ENCODE measurements at places on chromosomes 5 and 9. TPM values are rescaled to one million over a fixed set of nuclear protein-coding genes. Genes with fewer than 3 reads are reported as not detected.

The ADAMTS6 gene
- total RNA-seq = 4.1 TPM

The IER5L gene
- total RNA-seq = 6.7 TPM

The UBAC1 gene
- 51.6 TPM for total RNA-seq

The GRPEL2 gene
- total RNA-seq = 29.6 TPM

The TAS2R1 gene
- total RNA-seq = not detected

DNA sequence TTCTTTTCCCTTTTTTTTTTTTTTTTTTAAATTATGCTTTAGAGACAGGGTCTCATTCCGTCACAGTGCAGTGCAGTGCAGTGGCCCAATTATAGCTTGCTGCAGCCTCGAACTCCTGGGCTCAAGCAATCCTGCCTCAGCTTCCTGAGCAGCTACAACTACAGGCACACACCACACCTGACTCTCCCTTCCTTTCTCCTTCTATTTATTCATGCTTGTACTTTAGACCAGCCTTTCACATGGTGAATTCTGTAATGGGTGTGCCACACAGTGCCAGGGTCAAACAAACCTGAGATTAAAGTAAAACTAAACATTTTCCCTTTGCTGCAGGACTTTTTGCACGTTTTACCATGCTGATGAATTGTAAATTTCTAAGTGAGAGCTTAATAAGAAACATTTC lies 8.0 kb downstream of the SH3RF2 start:
- no peak overlapping the region for H3K27ac ChIP-seq
- H3K4me1 ChIP-seq = peaks cover 75% of the 10 kb centered on the region
- no peaks in the 10 kb centered on the region for H3K27me3 ChIP-seq
- no peak for DNase-seq
- H3K4me3 ChIP-seq = no peak overlapping the region
- peaks cover 41% of the 10 kb centered on the region for H3K36me3 ChIP-seq

- H3K27ac ChIP-seq = no peak overlapping the region
- H3K4me1 ChIP-seq = no peaks in the 10 kb centered on the region
- no peaks in the 10 kb centered on the region for H3K27me3 ChIP-seq
- DNase-seq = no peak
- no peak overlapping the region for H3K4me3 ChIP-seq
These were observed 294.1 kb upstream of the CD180 start for GRCh38 chr5:67490543-67491321.

DNA sequence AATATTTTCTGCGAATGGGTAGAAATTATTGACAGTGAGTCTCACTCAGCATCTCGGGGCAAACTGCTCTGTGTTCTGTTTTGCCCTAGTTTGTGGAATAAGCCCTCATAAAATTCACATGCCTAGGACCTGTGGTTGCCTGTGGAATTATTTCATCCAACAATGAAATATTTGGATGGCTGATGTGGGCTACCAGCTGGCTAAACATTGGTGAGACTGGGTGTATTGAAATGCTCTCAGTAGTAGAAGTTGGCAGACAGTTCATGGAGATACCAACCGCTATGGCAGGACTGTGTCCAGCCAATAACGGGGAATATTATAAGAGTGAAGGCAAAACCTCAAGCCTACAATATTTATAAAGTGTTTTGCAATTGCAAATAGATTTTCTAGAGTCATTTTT lies 344.1 kb upstream of the RPS23 start:
- no peak overlapping the region for H3K27ac ChIP-seq
- no peak overlapping the region for H3K4me3 ChIP-seq
- peaks cover 14% of the 10 kb centered on the region for H3K27me3 ChIP-seq
- peaks cover 21% of the 10 kb centered on the region for H3K4me1 ChIP-seq
- no peak for DNase-seq

DNA sequence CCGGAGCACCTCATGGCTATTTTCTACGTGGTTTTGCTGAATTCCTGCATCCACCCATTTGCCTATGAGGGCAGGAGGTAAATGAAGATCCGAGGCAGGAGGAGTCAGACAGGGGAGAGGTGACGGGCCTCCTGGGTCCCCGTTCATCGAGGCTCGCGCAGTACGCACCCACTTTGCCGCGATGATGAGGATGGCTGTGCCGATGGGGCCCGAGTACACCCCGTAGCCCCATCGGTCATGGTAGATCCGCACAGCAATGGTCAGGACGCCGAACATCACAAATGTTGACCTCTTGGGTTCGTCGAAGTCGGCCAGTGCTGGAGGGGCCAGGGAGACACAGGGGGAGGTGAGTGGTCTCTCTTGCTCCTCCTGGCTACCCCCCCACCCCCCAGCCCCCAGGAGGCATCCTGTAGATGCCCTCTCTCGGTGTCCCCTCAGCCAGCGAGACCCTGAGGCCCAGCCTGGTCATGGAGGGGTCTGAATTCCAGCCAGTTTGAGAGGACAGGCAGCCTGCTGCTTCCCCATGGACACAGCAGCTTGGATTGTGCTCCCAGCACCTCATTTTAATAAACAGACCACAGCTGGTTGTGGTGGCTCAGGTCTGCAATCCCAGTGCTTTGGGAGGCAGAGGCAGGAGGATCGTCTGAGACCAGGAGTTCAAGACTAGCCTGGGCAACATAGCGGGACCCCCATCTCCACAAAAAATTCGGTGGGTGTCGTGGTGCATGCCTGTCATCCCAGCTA lies 5.9 kb downstream of the MYMK start:
- H3K36me3 ChIP-seq = no peaks in the 10 kb centered on the region
- DNase-seq = no peak
- no peak overlapping the region for H3K4me3 ChIP-seq
- no peaks in the 10 kb centered on the region for H3K27me3 ChIP-seq
- no peaks in the 10 kb centered on the region for H3K4me1 ChIP-seq

DNA sequence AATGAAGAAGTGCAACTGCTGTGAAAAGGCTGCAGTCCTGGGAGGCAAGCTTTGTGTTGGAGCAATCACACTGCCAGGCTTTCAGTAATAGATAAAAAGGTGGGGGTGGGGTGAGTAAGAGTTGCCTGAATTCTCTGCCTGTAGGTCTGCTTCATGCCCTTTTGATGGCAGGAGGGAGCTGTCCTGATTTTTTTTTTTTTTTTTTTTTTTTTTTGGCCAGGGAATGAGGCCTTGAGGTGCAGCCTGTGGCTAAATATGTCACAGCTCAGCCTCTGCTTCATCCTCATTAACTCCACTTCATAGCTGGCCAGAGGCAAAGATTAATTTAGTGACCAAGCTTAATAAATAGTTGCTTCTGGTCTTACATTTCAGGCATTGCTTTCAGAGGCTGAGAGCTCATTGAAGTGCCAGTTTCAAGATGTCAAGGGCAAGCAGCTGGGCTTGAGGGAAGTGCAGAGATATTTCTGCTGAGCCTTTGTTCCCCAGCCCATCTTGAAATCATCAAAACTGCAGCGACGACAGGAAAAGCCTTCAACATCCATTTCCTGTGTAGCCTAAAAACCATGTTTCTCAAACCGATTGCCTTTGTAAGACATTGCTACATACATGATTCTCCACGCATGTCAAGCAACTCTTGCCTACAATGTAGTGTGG lies 134.7 kb downstream of the MACIR start:
- no peak overlapping the region for H3K4me3 ChIP-seq

DNA sequence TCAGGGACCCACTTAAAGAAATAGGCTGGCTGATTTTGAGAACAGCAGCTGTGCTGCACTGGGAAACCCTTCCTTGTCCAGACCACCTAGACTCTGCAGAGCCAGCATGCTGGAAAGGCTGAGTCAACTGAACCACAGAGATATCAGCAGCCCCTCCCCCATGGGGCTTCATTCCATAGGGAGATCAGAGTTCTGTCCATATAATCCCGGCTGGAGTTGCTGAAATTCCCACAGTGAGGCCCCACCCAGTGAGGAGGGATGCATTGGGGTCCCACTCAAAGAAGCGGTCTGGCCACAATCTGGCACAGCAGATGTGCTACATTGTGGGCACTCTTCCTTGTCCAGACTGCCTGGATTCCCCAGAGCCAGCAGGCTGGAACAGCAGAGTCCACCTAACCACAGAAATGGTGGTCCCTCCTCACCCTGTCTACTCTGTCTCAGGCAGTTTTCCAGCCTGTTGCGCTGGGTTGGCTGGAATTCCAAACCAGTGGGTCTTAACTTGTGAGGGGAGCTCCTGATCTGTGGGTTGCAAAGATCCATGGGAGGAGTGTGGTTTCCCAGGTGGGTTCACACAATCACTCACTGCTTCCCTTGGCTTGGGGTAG lies 127.1 kb downstream of the RNF180 start:
- H3K4me3 ChIP-seq = no peak overlapping the region
- no peaks in the 10 kb centered on the region for H3K36me3 ChIP-seq
- DNase-seq = no peak
- no peak overlapping the region for H3K27ac ChIP-seq
- H3K27me3 ChIP-seq = no peaks in the 10 kb centered on the region

- no peak for DNase-seq
- H3K27ac ChIP-seq = no peak overlapping the region
- no peaks in the 10 kb centered on the region for H3K27me3 ChIP-seq
- no peak overlapping the region for H3K4me3 ChIP-seq
- no peaks in the 10 kb centered on the region for H3K36me3 ChIP-seq
These were observed 12.2 kb downstream of the MYMK start for GRCh38 chr9:133512253-133513213.

DNA sequence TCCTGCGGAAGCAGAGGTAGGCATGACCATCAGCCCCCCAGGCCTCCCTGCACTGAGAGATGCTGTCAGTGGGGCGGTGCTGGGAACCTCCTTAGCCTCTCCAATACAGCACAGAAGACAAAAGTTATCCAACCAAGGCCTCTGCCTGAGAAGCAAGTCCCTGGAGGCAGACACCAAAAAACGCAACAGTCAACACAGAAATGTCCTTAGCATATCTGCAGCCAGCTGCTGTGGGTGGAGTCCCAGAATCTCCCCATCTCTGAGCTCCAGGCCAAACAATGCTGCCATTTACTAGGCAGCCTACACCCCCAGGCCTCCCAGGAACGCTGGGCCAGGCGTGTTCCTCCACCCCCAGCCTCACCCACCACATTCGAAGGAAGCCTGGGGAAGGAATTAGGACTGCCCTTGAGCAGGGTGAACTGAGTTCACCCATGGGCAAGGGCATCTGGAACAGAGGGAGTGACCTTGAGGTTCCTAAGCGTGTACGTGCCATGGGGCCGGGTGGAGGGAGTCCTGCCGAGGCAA lies 43.7 kb downstream of the STK10 start:
- no peaks in the 10 kb centered on the region for H3K27me3 ChIP-seq
- DNase-seq = peak; percentile 62
- H3K4me1 ChIP-seq = peaks cover 63% of the 10 kb centered on the region
- H3K4me3 ChIP-seq = no peak overlapping the region
- peak overlapping the region; percentile 3 for H3K27ac ChIP-seq

- peaks cover 8% of the 10 kb centered on the region for H3K4me1 ChIP-seq
- no peak overlapping the region for H3K27ac ChIP-seq
- H3K4me3 ChIP-seq = no peak overlapping the region
These were observed 463.5 kb downstream of the RASEF start for GRCh38 chr9:82599336-82599949.

DNA sequence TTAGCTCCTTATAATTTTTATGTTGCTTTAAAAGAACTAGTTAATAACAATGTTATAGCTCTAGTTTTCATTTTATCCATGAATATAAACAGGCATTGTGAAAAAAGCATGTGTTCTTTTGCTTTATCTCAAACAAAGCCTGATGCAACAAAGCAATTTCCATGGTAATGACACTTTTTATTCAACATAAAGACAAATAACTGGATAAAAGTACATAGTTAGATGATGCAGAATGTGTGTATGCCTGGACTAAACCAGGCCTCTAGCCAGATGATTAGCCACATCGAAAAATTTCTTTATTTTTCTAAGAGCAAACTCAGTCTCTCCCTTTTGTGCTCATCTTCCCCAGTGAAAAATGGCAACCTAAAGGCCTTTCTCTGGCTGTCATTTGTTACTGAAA lies 125.6 kb upstream of the TARS1 start:
- H3K27me3 ChIP-seq = no peaks in the 10 kb centered on the region
- no peak for DNase-seq
- no peak overlapping the region for H3K4me3 ChIP-seq

DNA sequence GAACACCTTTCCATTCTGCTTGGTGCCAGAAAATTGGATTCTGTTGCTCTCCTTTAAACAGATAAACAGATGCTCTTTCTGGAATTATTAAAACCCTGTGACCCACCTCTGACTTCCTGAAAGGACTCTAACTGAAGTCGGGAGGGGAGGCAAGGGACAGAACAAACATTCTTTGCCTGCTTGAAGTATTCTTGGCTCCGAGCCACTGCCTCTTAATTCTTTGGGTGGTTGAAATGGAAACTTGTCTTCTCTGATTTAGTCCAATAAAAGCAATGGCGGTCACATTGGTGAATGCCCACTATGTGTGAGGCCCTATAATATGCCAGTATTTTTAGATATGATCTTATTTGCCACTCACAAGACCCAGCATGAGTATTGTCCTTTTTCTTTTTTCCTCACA lies 236.8 kb downstream of the SLIT3 start:
- H3K4me3 ChIP-seq = no peak overlapping the region
- H3K27me3 ChIP-seq = no peaks in the 10 kb centered on the region
- peaks cover 37% of the 10 kb centered on the region for H3K4me1 ChIP-seq
- H3K27ac ChIP-seq = no peak overlapping the region

GRCh38 chr9:137130176-137130755 lies 8.7 kb upstream of the GRIN1 start:
- peaks cover 14% of the 10 kb centered on the region for H3K4me1 ChIP-seq
- H3K27ac ChIP-seq = no peak overlapping the region
- H3K36me3 ChIP-seq = no peaks in the 10 kb centered on the region
- 0 out of 2 replicates have a peak, but pooled peaks cover 7% of the 10 kb centered on the region for H3K27me3 ChIP-seq

GRCh38 chr5:108212775-108213346 lies 169.0 kb downstream of the FBXL17 start:
- no peaks in the 10 kb centered on the region for H3K27me3 ChIP-seq
- no peak for DNase-seq
- H3K4me1 ChIP-seq = peaks cover 5% of the 10 kb centered on the region
- no peaks in the 10 kb centered on the region for H3K36me3 ChIP-seq
- no peak overlapping the region for H3K27ac ChIP-seq
- H3K4me3 ChIP-seq = no peak overlapping the region

- H3K27me3 ChIP-seq = no peaks in the 10 kb centered on the region
- no peaks in the 10 kb centered on the region for H3K36me3 ChIP-seq
- H3K4me3 ChIP-seq = no peak overlapping the region
- DNase-seq = no peak
- no peaks in the 10 kb centered on the region for H3K4me1 ChIP-seq
- H3K27ac ChIP-seq = no peak overlapping the region
These were observed 216.3 kb upstream of the ZNF608 start for GRCh38 chr5:124962735-124963134.

DNA sequence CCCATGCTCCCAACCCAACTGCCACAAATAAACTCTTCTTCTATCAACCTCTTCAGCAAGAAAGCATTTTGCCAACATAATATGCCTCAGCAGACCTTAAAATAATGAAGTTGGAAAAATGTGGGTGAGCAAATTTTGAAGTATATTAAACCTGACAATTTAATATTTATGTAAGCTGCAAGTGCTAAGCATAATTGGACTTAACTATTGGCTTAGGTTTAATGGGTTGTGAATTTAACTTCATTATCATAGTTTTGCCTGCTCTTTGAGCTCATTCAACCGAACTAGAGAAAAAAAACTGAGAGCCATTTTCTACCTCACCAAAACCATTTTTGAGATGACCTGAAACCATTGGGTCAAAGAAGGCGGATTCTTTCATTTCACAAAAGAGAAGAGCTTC lies 805.5 kb upstream of the DMAC1 start:
- no peak overlapping the region for H3K4me3 ChIP-seq
- H3K4me1 ChIP-seq = no peaks in the 10 kb centered on the region
- no peak for DNase-seq
- H3K27me3 ChIP-seq = no peaks in the 10 kb centered on the region
- no peak overlapping the region for H3K27ac ChIP-seq

- no peaks in the 10 kb centered on the region for H3K4me1 ChIP-seq
- H3K27ac ChIP-seq = no peak overlapping the region
- no peak for DNase-seq
These were observed 60.5 kb downstream of the MAP1B start for GRCh38 chr5:72167804-72168203.

- H3K4me3 ChIP-seq = no peak overlapping the region
- H3K4me1 ChIP-seq = no peaks in the 10 kb centered on the region
- no peak overlapping the region for H3K27ac ChIP-seq
- no peaks in the 10 kb centered on the region for H3K27me3 ChIP-seq
- H3K36me3 ChIP-seq = no peaks in the 10 kb centered on the region
- no peak for DNase-seq
These were observed 19.7 kb downstream of the C6 start for GRCh38 chr5:41193456-41194205.
